Natural killer cell (primary cell): ENCODE measurements at places on chromosomes 2 and 18. TPM values are rescaled to one million over a fixed set of nuclear protein-coding genes. Genes with fewer than 3 reads are reported as not detected.

- no peaks in the 10 kb centered on the region for H3K4me1 ChIP-seq
- no peaks in the 10 kb centered on the region for H3K27me3 ChIP-seq
- H3K36me3 ChIP-seq: no peaks in the 10 kb centered on the region
- no peak for DNase-seq
- H3K4me3 ChIP-seq: no peak overlapping the region
- H3K27ac ChIP-seq: no peak overlapping the region
Observed at GRCh38 chr2:71560638-71561011, 107.3 kb downstream of the DYSF start.

DNA sequence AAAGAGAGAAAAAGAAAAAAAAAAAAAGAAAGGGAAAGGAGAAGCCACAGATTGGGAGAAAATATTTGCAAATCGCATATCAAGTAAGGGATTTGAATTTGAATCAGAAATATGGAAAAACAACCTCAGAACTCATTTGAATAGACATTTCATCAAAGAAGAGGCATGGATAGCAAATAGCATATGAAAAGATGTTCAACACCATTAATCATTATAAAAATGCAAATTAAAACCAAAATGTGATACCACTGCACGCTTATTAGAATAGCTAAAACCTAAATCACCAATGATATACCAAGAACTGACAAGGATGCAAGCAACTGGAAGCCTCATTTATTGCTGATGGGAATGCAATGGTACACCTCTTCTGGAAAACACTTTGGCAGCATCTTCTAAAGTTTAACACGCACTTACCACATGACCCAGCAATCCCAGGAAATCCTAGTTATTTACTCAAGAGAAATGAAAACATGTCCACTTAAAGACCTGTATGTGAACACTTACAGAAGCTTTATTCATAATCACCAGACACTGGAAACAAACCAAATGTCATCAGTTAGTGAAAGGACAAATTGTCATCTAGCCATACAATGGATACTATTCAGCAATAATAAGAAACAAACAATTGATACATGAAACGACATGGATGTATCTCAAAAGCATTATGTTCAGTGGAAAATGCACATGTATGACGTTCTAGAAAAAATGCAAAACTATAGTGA is 10.3 kb downstream of the DNER start:
- H3K4me1 ChIP-seq: no peaks in the 10 kb centered on the region
- no peaks in the 10 kb centered on the region for H3K36me3 ChIP-seq
- H3K4me3 ChIP-seq: no peak overlapping the region

- DNase-seq: no peak
- no peaks in the 10 kb centered on the region for H3K27me3 ChIP-seq
- H3K36me3 ChIP-seq: no peaks in the 10 kb centered on the region
Observed at GRCh38 chr18:34694591-34695165, 15.4 kb upstream of the DTNA start.

DNA sequence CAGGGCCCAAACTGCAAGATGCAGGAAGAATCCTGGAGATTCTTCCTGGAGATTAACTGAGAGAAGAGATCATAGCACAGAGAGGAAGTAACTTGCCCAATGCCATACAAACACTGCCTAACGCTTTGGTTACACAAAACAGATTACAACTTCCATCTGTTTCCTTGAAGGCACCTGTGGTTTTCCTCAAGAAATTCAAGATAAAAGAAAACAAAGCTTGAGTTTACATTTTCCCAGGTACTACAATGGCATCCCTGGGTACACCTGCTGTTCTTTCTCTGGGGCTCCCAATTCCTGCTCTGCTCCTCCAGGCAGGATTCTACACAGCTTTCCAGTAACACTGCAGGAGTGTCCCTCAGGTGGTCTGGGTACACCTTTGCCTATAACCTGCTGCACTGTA is 781.9 kb upstream of the ID2 start:
- no peak overlapping the region for H3K4me3 ChIP-seq
- H3K36me3 ChIP-seq: no peaks in the 10 kb centered on the region
- H3K4me1 ChIP-seq: no peaks in the 10 kb centered on the region
- DNase-seq: no peak
- H3K27ac ChIP-seq: no peak overlapping the region
- H3K27me3 ChIP-seq: no peaks in the 10 kb centered on the region

- no peak for DNase-seq
- peaks cover 75% of the 10 kb centered on the region for H3K36me3 ChIP-seq
- H3K4me3 ChIP-seq: no peak overlapping the region
- H3K27me3 ChIP-seq: no peaks in the 10 kb centered on the region
- H3K4me1 ChIP-seq: no peaks in the 10 kb centered on the region
Observed at GRCh38 chr18:10544093-10544748, 18.4 kb downstream of the NAPG start.

Gene DES
- not detected for total RNA-seq

Gene SLC5A7
- total RNA-seq: not detected

Gene C1GALT1C1L
- not detected for total RNA-seq

Gene NFATC1
- 35.8 TPM for total RNA-seq
